ENCODE measurements at places on chromosomes 1 and 21.

DNA sequence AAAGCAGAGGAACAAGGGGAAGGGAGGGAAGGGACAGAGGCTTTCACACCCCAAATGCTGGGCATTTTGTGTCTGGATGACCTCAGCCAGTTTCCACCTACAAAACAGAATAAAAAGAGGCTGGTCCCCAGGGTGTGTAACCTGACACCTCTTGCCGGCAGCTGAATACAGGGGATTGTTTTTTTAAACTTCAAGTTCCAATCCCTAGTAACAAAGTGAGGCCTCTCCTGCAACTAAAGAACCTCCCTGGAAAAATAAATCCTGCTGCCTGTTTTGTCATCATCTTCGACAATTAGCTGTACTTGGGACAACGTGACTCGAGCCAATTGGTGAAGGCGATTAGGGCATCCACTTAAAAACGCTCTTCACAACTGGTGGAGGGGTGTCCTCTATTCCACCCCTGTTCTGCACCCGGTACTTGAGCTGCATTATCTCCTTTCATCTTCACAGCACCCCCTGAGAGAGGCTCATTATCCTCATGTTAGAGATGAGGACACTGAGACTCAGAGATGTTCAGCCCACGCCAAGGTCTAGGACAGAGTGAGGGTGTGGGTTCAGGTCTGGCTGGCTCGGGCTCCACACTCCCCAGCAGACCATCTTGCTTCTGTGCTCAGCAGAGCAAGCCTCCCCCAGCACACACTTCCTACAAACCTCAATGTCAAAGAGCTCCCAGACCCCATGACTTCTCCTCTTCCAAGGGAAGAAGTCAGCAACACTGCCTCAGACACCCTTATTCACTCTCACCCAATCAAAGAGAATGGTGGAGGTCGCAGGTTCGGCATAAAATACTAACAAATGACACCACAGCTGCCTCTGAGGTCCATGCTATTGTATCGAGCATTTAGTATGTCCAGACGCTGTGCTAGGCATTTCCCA, 15.2 kb downstream of the ITPKB start:
- no peak for DNase-seq

GRCh38 chr1:91807921-91808620, 77.9 kb downstream of the TGFBR3 start:
- DNase-seq = no peak

- no peak for DNase-seq
Observed at GRCh38 chr1:53543130-53543777, 84.1 kb downstream of the DMRTB1 start.

DNA sequence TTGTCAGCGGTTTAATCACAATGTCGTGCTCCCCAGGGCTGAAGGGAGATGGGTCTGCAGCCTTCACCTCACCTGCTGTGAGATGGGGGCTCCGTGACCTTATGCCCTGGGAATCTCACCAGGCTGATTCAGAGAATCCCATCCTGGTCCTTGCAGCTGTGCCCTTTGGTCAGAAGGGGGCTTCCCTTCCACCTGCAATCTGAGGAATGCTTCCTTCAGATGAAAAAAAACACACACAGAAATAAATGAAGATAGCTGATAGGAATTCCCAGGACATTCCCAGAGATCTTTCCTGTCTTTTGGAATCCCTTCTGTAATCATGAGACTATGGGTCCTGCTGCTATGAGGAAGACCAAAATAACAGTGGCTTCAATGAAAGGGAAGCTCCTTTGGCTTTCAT, 127.0 kb upstream of the VAMP3 start:
- DNase-seq = no peak

DNA sequence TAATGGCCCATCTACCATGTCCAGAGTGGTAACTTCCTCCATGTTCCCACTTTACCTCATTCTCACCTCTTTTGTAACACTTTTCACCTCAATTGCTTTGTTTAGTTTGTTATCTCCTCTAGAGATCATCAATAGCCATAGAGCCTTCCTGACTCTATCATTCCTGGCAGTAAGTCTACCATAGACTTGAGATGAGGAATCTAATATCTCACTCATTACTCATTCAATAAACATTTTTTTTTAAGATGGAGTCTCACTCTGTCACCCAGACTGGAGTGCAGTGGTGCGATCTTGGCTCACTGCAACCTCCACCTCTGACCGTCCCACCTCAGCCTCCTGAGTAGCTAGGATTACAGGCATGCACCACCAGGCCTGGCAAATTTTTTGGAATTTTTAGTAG, 7.1 kb downstream of the NMNAT2 start:
- DNase-seq = no peak

DNA sequence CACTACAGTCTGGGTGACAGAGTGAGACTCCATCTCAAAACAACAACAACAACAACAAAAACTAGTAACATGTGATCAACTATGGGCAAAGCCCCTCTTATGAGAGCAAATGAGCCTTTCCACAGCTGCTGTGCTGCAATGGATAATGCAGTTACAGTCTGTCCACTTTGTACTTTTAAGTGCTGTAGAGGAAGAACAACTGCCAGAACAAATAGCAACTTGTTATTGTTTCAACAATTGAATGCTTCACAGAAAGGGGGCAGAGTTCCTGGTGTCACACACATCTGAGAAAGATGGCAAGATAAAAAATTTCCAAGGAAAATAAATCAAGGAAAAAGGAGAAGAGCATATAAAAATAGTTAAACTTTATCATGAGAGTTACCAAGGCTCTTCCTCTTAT, 243.6 kb upstream of the DMRTA2 start:
- DNase-seq = no peak

DNA sequence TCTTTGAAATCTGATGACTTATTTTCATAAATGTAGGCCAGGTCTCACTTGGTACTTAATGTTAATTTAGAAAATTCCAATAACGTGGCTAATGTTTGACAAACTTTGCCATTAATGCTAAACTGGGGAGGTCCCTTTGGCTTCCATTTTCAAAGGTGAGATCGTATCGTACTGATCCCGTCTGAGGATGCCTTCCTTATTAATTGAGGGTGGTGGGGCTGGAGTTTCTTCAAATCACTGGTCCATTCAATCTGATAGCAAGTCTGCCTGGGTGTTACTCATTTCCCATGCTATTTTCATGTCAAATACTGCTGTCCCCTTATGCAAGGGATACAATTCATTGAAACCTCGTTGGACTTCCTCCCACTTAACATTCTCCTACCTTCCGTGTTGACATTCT, 327.1 kb downstream of the DISC1 start:
- no peak for DNase-seq

DNA sequence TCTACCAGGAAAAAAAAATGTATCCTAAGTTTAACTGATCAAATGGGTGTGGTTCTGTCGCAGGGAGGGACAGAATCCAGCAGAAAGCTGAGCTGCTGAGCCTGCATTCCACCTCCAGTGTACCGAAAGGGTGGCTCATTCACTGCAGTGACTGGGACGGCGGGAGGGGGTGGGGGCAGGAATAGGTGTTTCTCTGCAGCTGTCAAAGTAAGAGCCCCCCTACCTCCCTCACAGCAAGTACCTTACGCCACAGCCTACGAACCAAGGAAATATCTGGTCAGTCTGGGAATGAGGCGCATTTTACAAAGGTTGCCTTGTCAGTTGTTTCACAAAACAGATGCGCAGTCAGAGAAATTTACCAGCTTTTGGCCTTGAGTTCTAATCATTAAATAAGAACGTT, 1.7 kb downstream of the S100B start:
- DNase-seq = no peak

GRCh38 chr1:11736746-11737639, 1.1 kb downstream of the AGTRAP start:
- DNase-seq = peak; percentile 42

DNA sequence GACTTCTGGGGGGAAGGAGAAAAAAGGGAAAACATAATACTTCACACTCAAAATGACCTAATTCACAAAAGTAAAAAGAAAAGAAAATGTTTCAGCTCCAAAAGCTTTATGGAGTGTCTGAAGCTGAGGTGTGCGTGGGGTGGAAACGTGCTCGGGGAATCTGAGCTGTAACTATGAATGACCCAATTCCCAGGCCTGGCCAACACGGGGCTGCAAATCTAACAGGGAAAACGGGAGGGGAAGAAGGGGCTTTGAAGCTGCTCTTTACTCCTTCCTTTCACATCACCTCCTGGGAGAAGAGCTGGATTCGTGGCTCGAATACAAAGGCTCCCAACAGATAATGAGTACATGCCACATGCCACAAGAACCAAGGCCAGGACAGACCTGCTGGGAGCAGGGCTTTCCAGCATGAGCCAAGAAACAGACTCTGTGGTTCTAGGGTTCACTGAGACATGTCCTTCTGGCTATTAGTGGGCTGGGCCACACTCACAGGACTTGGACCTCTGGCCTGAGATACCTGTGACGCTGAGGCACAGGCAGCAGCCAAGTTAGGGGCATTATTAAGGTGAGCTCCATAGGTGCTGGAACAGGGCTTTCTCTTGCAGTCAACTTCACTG, 51.5 kb downstream of the SLC66A1 start:
- no peak for DNase-seq

- DNase-seq = no peak
Observed at GRCh38 chr1:170836141-170836540, 99.2 kb upstream of the MROH9 start.

DNA sequence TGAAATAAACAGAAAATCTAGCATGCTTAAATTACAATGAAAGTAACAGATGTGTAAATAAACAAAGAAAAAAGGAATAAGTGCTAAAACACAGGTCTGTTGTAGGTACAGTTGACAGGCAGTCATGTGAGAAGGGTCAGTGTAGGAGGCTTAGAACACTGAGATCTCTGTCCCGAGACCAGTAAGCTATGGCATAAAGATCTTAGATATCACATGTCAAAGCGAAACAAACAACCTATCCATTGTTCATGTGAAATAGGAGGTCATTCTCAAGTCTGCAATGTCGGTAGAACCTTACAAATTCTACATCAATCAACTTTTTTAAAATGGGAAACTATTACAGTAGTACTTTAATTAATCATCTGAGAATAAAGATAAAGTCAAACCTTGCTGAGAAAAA, 428.9 kb upstream of the ADGRL2 start:
- no peak for DNase-seq

- DNase-seq = no peak
Observed at GRCh38 chr1:212589446-212589845, 19.1 kb upstream of the ATF3 start.

DNA sequence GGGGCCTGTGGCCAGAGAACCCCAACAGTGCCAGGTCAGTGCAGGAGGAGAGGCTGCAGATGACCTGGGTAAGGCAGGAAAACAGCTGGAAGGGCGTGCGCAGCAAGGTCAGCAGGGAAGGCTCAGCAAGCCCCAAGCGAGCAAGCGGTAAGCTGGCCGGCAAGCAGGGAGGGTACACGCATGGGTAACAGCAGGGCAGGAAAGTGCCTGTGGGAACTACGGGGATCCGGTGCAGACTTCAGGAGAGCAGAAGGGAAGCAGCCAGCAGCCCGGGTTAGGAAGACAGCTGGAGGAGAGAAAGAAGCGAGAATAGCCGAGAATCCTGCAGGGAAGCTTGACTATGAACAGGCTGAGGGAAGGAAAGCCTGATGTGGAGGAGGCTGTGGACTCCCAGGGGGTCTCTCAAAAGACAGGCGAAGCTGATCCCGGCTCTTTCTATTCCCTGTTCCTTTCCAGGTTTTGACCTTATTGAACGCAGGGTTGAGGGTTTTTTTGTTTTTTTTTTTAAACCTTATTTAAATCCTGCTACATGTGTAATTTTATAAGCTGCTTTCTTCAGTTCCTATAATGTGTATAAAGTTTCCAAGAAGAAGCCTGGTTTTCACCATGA, 20.9 kb downstream of the UMODL1 start:
- DNase-seq = no peak

DNA sequence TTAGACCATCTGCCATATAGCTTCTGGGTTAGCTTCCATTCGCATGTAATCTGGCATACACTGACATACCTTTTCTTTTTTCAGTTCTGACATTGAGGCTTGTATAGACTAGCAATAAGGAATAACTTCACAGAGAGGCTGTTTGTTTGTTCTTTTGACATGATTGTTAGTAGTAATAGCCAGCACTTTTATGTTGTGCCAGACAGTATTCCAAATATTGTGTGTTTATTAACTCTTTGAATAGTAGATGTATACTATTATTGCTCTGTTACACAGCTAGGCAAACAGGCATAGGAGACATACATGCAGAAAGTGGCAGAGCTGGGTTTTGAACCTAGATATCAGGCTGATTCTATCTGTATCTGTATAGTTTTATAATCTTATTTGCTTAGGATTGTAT, 12.6 kb downstream of the SMG7 start:
- DNase-seq = no peak

GRCh38 chr1:182684116-182684828, at the start of gene RGS8:
Gene RGS8, minus strand, starts transcription at chr1:182684587. Its CDS starts 14,938 bp downstream, at chr1:182669649.
- no peak for DNase-seq

GRCh38 chr1:26666855-26667254, 29.0 kb upstream of the ARID1A start:
- no peak for DNase-seq

- DNase-seq = no peak
Observed at GRCh38 chr1:248821101-248821500, 4.6 kb downstream of the SH3BP5L start.

DNA sequence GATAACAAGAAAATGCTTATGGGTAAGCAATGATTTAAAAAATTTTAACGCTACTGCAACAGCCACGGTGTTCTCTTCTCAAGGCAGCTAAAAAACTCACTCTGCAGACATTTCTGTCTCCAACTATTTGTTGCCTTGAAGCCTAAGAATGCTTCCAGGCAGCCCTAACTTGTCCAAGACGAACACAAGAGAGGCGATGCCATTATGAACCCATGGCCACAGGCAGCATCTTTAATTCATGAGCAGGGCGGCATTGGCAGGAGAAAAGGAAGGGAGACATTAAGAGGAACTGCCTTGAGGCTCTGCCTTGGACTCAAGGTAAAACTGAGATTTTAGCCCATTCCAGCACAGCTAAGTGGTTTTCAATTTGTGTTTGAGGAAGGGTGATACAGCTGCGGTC, 67.5 kb downstream of the KCND3 start:
- DNase-seq = no peak

- DNase-seq = no peak
Observed at GRCh38 chr1:247317702-247318101, 14.0 kb downstream of the ZNF496 start.

- DNase-seq = peak; percentile 91
Observed at GRCh38 chr1:25022361-25023189, 92.5 kb upstream of the RUNX3 start.

DNA sequence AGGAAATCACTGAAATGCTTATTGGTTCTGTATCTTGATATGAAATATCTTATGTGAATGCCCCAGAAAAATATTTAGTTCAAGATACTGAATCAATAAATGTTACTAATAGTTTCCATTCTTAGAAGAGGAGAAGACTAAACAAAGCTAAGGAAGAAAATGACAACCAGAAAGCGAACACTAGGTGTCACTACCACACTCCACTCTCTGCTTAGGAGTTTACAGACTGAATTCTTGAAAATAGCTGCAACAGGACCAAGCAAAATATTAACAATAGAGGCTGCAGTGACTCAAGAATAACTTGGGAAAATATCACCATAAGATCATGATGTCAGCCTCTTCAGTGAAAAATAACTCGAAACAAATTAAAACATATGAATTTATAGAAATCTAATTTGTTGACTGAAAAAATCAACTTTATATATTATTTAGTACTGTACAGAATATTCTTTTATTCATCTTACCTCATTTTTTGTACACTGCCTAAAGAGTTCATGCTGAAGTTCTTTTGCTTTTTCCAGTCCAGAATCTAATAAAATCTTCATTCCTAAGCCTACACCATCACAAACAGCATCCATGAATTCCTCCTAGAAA, 61.6 kb downstream of the KIF14 start:
- no peak for DNase-seq

All from activated CD4-positive, alpha-beta T cell treated with anti-CD3 and anti-CD28 coated beads for 4 hours (primary cell).